T-helper 1 cell (primary cell): ENCODE measurements at places on chromosomes 13 and 19.

DNA sequence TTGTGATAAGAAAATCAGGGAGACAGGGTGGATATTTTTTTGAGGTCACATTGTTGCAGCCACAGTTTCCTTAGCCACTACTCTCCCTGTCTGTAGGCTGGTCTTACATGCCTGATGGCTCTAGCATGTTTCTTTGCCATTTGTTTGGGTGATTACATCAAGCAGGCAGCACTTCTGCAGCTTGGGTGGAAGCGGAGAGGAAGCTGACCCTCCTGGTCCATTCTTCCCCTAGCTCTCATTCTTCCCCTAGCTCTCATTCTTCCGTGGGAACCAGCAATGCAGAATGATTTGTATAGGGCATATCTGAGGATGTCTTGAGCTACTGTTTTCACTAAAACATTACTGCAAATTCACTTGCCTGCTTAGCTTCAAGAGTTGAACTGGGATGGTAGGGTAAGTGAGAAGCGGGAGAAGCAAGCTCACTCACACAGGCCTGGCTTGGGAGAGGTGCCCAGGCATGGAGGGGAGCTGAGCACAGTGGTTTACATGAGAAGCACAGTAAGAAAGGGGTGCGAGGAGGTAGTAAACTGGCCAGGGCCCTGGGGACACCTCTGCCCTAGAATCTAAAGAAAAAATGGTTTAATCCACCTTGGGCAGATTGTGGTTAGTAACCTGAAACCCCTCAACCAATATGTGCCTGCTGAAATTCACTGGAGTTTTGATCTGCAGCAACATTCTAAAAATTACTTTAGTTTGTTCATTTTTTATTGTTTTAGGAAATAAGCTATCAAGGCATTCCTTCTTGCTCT lies 538.9 kb downstream of the RFC3 start:
- no peak for DNase-seq

DNA sequence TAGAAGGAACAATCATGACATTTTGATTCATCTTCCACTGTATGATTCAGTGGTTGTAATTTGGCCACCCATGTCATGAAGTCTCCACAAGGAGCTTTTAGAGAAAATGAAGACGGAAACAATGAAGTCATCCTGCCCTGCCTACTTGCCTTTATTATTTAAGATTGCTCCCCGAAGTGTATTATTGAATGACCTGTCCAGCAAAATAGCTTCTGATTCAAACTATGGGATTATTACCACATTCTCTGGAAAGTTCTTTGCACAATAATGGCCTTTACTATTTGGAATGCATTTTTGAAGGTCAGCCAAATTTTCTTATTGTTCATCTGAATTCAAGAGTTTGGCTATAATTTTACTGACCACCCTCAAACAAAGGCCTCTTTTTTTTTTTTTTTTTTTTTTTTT lies 77.8 kb upstream of the RFC3 start:
- no peak for DNase-seq

DNA sequence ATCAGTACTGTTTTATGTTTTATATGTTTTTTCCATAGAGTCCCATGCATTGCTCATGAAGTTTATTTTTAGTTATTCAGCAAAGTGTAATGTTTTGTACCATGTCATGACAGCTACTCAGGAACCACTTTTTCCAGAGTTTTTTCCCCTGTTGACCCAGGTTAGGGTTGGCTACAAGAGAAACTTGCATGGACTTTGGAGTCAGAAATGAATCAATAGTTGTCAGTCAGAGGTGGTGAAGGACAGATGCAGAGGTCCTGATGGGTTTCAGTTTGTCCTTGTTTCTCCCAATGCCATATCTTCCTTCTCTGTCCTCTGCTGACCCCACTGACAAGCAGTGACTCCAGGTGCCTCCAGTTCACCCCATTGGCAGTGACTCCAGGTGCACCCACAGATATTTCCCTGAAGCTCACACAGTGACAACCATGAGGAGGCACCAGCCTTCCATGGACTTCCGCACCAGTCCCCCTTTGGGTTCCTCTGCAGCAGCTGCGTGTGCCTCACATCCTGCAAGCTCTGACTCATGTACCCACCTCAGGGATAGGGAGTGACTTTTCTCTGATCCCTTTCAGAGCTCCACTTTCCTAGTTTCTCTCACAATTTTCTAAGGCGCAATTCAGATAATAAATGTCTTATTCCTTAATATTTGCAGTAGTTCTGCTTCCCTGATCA lies 92.1 kb downstream of the AKAP11 start:
- DNase-seq = no peak

GRCh38 chr19:46014941-46015686 lies 7.7 kb downstream of the PGLYRP1 start:
- DNase-seq = peak; percentile 46

DNA sequence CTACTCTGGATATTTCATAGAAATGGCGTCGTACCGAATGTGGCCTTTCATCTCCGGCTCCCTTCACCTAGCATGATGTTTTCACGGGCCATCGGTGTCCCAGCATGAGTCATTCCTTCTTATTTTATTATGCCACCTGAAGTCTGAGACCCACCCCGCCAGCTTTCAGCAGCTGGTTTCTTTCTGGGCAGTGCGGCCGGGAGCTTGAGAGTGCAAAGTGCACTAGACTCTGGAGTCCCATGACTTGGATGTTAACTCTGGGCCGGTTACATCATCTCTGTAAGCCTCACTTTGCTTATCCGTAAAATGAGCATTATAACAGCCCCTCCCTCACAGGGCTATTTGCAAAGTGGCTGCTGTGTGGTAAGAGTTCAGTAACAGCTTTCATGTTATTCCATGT lies 5.8 kb upstream of the KMT5C start:
- DNase-seq = no peak

GRCh38 chr13:35699825-35700510 lies 223.5 kb upstream of the MAB21L1 start:
- no peak for DNase-seq

DNA sequence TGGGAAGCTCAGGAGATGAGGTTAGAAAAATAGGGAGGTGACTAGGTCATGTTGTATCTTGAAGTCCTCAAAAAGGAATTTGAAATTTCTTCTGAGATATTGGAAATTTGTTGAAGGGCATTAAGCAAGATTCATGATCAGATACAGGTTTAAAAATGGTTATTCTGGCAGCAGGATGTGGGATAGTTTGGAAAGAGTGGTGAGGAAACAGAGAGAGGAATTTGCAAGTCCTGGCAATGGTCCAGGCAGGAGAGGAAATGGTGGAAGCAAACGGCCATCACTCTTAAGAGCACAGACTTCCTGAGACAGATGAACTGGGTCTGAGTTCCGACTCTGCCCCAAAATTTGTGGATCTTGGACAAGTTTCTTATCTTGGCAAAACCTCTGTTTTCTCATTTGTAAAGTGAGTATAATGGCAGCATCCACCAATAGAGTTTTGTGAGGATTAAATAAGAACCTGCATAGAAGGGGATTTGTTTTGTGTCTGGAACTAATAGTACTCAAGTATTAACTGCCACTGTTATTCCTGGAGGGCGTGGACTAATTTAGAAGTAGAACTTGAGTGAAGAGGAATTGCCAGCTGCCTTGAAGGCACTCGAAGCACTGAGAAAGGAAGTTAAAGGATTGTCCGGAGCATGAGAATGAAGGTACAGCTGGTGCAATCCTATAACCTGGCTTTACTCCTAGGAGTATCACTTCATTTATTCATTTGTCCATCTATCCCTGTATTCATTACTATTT lies 99.6 kb downstream of the CCNA1 start:
- no peak for DNase-seq

DNA sequence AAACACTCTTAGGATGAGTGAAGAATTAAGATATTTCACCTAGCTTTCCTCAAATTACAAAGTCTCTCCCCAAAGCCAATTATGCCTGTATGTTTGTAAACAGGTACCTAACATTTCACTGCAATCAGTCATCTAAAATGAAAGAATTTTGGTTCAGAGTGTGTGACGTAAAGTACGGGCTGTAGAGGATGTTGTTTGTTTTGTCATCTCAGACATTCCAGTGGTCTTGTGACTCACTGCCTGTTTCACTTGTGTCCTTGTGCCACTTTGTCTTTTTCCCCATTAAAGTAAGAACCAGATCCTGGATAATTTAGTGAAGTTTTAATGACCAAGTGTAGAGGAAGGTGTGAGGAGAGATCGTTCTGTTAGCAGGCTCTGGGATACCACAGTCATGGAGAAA lies 28.6 kb upstream of the EID2 start:
- DNase-seq = no peak

- no peak for DNase-seq
These were observed 512.0 kb upstream of the PCDH20 start for GRCh38 chr13:61927648-61928047.

DNA sequence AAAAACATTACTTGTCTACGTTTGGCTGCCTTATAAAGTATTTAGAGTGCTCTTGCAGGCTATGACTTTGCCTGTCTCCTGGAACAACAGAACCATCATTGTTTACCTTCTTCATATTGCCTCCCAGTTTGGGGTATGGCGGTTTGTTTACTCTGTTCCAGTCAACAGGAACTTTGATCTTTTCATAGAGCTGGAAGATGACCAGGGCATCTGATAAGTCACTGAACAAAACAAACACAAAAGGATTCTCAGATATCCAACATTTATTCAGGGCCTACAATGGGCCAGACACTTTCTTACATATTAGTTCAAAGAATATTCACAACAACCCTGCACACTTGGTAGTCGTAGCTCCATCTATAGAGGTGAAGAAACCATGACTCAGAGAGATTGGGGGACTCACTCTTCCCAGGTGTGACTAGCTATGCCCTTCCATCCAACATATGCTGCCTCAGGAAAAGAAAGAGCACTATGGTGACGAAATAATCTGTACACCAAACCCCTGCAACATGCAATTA lies 38.4 kb upstream of the CPB2 start:
- DNase-seq = no peak

DNA sequence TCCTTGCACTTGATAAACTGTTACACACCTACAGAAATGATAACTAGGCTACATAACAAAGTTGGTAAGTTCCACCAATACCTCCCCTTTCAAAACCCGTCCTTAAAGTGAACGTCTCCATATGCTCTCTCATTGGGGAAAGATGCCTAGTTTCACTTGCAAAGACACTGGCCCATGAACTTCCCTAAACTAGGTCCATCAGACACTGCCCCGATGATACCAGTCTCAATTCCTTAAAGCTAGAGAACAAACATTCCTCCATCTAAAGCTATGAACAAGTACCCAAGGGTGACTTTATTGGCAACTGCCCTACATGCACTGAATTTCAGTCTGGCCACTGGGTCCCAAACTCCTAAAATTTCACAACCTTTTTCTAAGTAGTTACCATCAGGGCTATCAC lies 39.9 kb downstream of the FOXO1 start:
- no peak for DNase-seq

DNA sequence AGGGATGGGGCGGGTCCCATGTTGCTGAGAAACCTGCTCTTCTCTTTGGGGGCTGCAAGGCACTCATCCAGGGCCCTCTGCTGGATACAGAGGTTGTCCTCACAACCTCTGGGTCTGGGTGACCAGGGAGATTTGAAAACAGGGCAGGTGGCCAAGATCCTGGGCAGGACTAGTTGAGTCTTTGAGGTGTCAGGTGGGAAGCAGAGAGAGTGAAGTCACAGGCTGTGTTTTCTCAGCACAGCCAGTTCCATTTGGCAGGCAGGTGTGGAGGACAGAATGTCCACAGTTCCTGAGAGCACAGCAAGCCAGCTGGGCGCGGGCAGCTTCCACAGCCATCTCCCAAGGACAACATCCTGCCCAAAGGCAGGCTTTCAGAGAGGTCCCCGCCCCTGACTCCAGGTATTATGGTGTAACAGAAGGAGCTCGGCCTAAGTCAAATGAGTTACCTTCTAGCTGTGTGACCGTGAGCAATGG lies 118.8 kb downstream of the NUFIP1 start:
- DNase-seq = no peak

DNA sequence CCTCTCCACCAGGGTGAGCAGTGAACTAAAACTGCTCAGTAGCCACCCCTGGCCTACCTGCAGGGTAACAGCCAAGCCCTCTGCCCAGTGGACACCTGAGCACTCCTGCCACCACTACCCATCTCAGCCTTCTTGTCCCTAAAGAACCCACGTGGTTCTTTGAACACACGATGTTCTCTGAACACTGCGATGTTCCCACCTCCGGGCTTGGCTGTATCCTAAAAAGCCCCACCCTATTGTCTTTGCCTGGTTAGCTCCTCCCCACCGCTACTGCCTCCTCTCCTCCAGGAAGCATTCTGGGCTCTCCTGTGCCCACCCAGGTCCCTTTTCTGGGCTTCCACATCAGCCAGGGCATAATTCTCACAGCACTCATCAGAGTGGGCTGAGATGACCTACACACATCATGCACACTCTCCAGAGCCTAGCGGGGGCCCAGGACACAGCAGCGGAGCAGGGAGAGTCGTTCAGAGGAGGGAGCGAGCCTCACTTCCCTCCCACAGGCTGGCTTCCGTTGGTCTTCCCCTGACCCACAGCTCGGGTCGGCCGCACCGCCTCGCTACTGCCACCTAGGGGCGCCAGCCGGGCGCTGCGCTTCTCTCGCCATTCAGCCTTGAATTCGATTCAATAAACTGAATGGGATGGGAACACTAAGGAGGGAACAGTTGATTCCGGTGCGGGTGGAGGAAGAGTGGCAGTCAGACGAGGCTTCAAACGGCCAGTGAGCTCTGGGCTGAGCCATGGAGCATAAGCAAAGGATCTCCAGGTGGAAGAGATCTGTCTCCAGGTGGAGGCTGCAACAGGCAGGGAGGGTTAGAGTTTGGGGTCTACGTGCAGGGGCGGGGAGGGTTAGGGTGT lies 3.2 kb downstream of the ELAVL1 start:
- DNase-seq = peak; percentile 63

DNA sequence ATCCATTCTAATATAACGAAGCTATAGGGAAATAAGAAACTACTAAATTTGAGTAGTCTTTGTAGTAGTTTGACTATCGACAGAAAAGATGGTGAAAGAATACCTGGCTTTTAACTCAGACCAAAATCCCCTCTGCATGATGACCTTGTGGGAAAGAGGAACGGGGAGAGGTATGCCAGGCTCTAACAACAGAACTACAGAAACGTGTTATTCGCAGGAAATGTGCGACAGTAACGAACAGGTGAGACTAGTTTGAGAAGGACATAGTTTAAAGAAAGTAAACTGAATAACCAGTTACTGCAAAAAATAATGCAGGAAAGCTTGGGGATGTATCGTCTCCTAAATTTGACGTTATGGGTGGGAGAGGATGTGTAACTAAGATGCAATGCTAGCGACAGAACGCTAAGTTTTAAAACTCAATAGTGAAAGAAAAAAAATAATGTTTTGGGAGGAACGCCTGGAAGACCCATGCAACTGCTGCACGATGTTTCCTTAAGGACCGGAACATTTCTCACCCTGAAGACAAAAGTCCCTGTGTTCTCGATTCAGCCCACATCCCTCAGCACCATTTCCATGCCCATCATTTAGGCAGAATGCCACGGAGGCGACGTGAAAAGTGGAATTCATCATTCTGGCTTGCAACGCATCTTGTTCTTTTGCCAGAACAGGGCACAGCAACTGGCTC lies 1.6 kb upstream of the RAP2A start:
- DNase-seq = no peak

GRCh38 chr13:110448230-110448629 lies 113.3 kb downstream of the RAB20 start:
- DNase-seq = no peak

GRCh38 chr19:43412441-43412840 lies 2.2 kb upstream of the TEX101 start:
- no peak for DNase-seq

GRCh38 chr19:3506384-3507340 lies 551 bp downstream of the FZR1 start:
- peak; percentile 27 for DNase-seq

GRCh38 chr19:3932931-3933810 lies at the start of gene NMRK2:
NMRK2 (plus strand) TSS chr19:3933069; CDS start chr19:3933672, 603 bp downstream.
- DNase-seq = no peak
